ENCODE measurements at places on chromosomes 5 and 9.

GRCh38 chr5:39427229-39427628 is 2.4 kb upstream of the DAB2 start:
- no peak for DNase-seq

DNA sequence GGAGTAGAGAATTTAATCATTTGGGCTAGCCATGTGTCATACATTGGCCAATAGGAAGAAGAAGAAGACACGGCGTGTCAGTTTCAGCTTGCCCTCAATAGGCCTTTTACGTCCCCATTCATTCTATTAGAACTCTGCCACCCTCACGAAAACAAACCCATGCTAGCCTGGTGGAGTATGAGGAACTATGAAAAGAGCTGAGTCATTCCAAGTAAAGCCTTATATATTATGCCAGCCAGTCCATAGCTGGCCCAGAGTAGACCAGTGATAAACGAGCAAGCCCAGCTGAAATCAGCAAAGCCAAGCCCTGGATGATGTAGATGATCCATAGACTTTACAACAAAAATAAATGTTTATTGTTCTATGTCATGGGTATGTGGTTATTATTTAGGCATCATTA is 895.1 kb downstream of the TLE1 start:
- DNase-seq = no peak

DNA sequence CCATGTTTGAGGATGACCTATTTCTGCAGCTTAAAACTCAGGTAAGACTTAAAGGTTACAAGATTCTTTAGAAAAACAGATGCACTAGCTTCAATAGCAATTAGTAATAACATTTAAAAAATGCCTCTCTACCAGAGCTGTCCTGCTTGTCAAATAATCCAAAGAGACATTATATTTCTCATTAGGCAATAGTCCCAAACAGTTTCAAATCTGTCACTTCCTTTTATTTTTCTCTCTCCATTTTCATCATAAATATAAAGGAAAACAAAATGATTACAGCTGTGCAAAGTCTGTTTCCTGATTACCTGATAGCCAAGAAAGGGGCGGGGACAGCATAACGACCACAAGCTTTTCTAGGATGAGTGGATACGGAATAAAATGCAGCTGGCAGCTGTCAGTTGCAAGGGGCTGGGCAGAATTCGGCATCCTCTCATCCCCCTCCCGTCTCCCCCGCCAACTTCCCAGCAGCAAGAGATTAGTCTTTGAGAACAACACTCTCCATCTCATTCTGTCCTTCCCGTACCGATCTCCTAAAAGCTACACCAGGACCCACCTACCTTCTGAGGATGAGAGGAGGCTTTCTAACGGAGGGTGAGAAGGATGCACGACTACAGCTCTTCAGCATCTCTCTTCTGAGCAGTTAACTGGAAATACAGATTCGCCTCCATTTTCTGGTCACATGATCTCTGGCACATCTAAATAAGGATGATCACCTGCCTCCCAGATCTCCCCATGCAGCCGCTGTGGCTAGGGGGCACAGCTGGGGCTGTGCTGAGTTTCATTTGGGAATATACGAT is 72.5 kb upstream of the PCA3 start:
- DNase-seq = no peak

DNA sequence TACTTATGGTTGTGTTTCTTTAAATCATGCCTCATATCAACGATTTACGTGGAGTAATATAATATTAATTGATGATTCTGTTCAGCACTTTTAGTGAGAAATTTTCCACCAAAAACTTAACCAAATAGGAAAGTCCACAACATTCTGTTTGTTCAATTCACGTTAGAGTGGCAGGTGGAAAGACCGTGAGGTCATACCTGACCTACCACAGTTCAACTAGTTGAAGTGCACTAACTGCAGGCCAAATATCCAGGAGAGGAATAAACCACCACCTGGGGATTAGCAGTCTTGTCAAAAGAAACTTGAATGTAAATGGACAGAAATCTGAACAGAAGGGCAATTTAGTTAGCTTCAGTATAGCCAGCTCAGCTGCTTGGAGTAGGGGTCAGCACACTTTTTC is 577.7 kb downstream of the KIF4B start:
- no peak for DNase-seq

GRCh38 chr5:160749682-160750081 is 102.3 kb downstream of the ATP10B start:
- no peak for DNase-seq

GRCh38 chr9:75053869-75054268 is 25.8 kb upstream of the CARNMT1 start:
- DNase-seq = no peak

GRCh38 chr9:4530375-4530774 is 40.1 kb downstream of the SLC1A1 start:
- DNase-seq = no peak

- DNase-seq = no peak
Observed at GRCh38 chr9:129289131-129289731, 111.2 kb upstream of the IER5L start.

DNA sequence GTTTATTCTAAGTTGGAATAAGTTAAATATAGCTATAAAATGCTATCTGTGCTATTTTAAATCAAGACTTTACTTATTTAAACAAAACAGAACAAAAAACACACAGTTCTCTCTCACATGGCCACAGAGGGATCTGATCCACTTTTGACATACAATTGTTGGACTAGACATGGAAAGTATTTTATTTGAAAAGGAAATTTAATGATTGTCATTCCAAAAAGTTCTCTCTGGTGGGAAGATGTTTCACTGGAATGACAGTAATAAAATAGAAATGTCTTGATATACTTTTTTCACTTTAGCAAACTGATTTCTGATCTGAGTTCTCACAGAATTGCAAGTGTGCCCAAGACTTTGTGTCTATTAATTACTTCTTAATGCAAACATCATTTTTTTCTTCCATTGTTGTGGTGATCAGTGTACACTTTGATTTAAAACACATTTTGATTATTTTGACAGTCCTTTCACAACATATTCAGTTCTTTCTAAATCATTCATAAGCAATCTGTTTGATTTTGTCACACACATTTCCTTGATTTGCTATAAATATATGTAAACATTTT is 30.1 kb upstream of the MINAR2 start:
- DNase-seq = no peak

GRCh38 chr5:147830035-147830434 is 1.4 kb downstream of the SPINK1 start:
- no peak for DNase-seq

- DNase-seq = no peak
Observed at GRCh38 chr5:150780816-150781221, 2.3 kb downstream of the SMIM3 start.
